C1 segment of cervical spinal cord (tissue), 14 donors: ENCODE measurements at places on chromosomes 1 and 21.

- no peak for DNase-seq
These were observed 3.1 kb upstream of the LMNA start for GRCh38 chr1:156111355-156111962.

GRCh38 chr1:224169718-224170270, 13.2 kb upstream of the DEGS1 start:
- DNase-seq = no peak

DNA sequence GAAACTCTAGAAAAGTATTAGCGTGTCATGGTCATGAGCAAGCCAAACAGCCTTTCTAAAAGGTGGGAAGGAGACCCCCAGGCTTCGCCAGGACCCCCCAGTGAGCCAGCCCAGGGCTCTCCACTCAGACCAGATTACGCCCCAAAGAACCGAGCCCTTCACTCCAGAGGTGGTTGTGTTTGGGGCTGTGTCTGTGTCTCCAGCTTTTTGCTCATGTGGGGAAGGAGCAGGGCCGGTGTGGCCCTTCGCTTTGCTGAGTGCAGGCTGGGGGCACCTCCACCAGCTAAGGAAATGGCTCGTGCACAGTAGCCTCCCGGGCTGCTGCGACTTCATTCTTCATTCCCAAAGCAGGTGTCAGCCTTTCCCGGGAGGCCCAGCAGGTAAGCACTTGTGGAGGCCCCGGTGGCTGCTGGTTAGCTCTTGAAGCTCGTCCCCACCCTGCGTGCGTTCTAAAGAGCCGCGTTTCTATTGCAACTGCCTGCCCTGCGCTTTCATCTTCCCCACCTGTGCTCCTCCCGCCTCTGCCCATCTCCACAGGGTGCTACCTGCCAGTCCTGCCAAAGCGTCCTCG, 531 bp downstream of the TSPEAR start:
- no peak for DNase-seq

GRCh38 chr21:26732432-26733221, 112.6 kb downstream of the ADAMTS1 start:
- DNase-seq = peak; percentile 44

- no peak for DNase-seq
These were observed 136.1 kb downstream of the DHRS3 start for GRCh38 chr1:12481928-12482327.

DNA sequence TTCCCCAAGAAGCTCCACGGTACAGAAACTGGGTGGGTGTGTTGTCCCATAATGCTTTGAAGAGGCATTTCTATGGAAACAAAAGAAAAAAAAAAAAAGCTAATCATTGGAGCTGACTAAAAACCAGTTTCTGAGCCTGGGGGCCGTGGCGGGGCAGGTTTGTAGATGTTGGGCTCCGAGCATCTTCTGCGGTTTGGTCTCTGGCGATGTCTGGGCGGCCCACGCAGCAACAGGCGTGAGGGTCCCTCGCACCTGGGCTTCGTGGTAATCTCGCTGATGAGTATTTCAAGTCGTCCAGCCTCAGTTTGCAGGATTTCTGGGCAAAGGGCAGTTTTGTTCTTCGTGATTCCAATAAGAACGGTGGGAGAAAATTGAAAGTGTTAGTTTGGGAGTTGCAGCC, 6.8 kb downstream of the TP73 start:
- DNase-seq = no peak

DNA sequence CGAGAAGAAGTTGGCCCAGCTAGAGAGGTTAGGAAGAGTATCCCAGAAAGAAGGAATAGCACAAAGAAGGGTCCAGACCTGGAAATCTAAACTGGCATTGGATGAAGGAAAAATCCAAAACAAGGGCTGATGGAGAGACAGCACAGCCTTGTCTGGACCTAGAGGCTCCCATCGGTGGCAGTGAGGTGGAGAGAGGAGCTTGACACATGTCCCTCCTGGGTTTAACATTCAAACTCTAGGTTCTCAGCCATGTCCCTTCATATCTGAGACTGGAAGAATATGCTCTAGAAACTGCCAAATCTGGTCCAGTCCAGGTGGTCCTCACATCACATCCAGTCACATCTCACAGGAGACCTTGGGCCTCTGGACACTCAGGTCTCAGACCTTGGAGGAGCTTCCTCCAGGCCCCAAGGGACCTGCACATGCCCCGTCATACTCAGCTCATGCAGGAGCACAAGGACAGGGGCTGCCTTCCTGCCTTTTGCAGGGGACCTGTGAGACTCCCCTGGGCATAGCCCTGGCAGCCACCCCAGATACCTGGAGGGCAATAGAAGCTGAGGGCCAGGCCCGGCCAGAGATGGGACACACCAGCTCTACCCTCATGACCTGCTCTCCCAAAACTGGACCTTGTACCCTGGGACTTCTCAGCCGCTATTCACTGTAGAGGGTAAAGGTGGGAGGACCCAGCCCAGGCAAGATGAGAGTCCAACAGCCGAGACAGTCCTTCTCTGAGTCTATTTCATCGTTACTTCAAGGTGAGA, 7.5 kb downstream of the TMEM125 start:
- DNase-seq = no peak

DNA sequence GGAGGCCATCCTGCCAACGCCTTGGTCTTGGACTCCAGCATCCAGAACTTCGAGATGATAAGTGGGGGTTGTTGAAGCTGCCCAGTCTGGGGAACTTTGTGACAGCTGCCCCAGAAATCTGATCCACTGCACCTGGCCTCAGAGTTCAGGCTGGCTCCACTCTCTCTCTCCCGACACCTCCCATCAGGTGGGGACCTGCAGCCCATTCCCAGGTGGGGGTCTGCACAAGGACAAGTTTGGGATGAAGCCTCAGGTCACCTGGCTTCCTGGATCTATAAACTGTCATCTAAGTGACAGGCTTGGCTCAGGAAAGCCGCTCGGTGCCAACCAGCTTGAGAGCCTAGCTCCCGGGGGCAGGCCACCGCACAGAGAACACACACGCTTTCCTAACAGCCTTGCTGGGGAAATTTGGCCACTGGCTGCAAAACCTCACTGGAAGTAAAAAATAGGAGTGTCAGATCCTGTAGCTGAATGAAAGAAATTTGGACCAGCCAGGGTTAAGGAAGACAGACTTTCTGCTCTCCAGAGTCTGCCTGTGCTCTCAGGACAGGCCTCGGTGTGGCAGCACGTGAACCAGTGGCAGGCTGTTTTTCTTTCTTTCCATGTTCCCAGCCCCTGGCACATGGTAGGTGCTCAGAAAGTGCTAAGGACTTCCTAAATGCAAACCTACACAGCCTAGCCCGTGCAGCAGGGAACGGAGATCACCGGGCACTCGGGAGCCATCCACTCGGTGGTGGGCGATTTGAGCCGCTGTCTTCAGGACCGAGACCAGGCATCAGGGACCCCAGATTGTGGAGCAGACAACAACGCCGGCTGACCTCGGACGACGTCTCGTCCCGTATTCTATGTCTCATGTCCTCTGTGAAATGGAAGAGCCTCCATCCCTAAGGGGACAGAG, 42.6 kb upstream of the LBR start:
- no peak for DNase-seq

- no peak for DNase-seq
These were observed 674.4 kb downstream of the KIF26B start for GRCh38 chr1:245829194-245829593.

DNA sequence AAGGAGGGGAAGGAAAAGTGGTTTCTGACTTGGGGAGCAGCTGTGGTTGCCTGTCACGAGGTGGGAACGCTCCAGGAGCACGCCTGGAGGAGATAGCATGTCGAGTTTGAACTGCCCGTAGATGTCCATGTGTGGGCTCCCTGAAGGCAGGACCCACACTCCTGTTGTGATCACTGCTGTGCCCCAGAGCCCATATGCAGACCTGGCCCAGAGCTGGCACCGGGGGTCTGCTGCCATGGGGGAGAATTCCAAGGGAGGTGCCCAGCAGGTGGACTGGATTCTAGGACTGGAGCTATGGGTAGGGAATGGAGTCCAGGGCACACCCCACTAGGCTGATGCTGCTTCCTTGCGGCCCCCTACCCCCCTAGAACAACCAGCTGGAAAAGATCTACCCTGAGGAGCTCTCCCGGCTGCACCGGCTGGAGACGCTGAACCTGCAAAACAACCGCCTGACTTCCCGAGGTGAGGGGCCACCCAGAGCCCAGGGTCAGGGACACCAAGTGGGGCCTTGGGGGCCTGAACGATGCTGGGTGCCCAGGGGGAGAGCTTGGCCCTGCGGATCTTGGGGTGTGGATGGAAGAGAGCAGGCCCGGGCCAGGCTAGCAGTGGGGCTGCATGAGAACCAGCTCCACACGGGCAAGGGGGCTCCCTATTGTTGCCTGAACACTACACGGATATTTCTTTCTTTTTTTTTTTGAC, 9.3 kb downstream of the PODN start:
- DNase-seq = no peak

GRCh38 chr21:45513741-45514310, 28.4 kb downstream of the SLC19A1 start:
- no peak for DNase-seq

- no peak for DNase-seq
These were observed 22.5 kb downstream of the MYOG start for GRCh38 chr1:203063287-203063686.
